ENCODE measurements at places on chromosomes 13 and 19.

DNA sequence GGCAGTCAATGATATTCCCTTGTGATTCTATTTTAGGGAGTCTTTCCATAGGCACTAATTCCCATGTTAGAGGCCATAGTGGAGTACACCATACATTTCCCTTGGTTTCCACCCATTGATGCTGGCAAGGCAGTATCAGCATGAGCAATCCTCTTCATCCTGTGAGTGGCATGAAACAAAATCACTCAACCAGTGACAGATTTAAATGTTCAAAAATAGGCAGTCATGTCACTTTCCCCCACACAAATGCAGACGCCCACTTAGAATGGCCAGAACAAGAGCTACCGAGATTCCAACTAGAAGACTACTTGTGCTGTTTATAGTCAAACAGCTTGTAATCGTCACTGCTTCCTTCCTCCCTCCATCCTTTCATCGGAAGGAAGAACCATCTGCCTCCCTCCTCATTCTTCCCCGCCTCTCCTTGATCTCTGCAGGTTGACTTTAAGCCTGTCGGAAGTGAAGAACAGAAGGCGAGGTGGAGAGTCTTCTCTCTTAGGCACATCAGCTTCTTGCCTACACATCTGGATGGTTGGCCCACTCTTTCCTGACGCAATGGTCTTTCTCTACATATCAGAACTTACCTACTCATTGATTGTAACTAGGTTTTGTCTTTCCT, 22.6 kb downstream of the RASL11A start:
- no peak for DNase-seq

DNA sequence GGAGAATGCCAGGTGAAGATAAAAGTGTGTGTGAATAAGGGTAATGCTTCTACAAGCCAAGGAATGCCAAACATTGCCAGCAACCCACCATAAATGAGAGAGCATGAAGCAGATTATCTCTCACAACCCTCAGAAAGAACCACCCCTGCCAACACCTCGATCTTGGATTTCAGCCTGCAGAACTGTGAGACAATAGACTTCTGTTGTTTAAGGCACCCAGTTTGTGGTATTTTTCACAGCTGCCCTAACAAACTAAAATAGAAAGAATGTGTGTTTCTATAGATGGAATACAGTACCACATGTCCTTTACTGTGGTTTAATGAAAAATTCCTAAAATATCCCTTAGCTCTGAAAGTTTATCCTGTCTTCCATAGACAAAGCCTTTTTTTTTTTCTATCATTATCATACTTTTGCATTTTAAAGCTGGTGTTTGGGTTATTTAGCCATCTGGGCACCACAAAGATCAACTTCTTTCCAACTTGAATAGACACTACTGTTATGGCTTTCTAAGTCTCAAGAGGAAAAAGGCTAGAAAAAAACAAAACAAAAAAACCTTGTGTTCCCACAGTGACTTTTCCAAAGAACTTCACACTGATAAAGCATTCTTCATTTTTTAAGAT, 505.6 kb downstream of the KCTD12 start:
- DNase-seq, result no peak

GRCh38 chr13:104309431-104309830, 1243.2 kb upstream of the SLC10A2 start:
- no peak for DNase-seq

DNA sequence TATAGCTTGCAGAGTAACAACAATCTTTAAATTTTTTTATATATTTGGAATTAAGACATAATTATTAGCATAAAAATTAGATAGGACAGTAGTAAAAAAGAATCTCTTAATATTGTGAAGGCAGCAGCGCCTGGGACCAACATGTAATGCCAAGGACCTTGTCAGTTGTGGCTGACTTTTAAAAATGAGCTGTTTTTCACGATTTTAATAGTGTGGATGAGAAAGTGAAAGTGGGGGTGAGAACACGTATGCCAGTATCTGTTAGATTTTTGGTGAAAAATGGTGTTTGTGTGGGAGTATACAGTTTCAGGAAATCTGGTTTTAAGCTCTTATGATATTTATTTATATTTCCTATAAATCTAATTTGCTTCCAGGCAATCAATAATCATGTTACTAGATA, 125.2 kb downstream of the LMO7 start:
- DNase-seq, result no peak

- DNase-seq, result no peak
These were observed 47.0 kb downstream of the ESD start for GRCh38 chr13:46749951-46750350.

DNA sequence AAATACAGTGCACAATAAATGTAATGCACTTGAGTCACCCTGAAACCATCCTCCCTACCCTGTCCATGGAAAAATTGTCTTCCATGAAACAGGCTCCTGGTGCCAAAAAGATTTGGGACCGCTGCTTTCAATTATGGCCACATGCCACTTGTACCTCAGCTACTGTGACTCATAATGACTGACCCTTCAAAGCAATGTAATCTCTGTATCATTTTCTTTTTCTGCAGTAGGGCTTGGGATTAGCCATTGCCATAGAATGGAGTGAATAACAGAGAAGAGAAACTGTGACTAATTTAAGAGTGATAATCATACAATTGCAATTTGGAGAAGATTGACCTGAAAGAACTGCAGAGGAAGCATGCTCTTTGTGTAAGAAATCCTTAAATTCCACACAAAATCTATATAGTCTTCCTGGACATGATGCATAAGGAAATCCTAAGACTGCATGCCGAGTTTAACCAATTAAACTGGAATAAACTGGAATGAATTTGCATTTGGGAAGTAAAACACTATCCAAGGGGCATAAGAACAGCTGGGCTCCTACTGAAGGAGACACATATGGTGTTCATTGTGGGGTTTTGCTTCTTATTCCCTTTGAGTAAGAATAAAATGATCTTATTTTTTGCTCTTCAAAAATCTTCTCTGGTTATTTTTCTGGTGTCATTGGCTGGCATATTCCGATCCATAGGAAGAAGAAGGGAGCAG, 59.5 kb upstream of the SLC7A1 start:
- DNase-seq, result no peak

- no peak for DNase-seq
These were observed 18.1 kb downstream of the N4BP2L1 start for GRCh38 chr13:32409561-32410421.

GRCh38 chr13:35720690-35721554, 244.4 kb upstream of the MAB21L1 start:
- DNase-seq, result no peak

- DNase-seq, result peak; percentile 41
These were observed 38.4 kb upstream of the TCF3 start for GRCh38 chr19:1690699-1691307.

DNA sequence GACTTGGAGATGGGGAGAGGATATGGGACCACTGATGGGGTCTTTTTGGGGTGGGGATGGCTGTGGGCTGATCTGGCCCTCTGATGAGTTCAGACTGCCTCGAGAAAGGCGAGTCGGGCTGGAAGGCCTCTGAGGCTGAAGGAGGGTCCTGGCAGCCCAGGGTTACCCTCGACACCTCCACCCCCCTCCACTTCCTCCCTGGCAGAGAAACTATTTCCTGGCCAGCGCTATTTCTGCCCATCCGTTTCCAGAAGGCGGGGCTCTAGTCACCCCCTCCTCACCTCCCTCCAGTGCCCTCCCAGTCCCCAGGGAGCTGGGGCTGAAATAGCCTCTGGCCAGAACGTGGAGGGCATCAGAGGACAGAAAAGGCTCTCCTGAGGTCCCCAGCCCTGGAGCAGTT, 9.7 kb downstream of the EXOC3L2 start:
- DNase-seq, result no peak

DNA sequence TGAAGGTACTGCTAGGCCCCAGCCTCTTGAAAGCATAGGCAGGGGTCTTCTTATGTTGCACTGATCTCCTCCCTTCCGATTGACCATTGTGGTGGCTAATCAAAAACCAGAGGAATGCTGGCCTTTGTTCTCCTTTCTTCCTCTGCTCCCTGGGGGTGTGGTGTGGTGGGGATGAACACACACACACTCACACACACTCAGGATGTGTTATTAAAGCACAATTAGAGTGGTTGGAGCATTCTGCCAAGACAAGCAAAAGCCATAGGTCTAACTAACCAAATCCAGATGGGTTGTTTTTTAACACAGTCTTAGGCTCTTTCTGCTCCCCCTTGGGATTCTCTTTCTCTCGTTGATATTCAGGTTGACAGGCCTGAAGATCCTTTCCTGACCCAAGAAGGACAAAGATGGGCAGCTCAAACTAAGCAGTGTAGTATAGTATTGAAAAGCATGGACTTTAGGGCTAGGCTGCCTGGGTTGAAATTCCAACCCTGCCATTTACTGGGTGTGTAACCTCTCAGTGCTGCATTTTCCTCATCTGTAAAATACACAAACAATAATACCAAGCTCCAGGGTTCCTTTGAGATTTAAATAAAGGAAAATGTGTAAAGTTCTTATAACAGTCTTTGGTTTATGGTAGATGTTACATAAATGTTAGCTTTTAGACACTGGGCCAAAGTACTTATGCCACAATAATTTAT, 25.5 kb upstream of the DGKH start:
- DNase-seq, result no peak

- DNase-seq, result peak; percentile 34
These were observed 5.0 kb downstream of the FFAR1 start for GRCh38 chr19:35352448-35353304.

DNA sequence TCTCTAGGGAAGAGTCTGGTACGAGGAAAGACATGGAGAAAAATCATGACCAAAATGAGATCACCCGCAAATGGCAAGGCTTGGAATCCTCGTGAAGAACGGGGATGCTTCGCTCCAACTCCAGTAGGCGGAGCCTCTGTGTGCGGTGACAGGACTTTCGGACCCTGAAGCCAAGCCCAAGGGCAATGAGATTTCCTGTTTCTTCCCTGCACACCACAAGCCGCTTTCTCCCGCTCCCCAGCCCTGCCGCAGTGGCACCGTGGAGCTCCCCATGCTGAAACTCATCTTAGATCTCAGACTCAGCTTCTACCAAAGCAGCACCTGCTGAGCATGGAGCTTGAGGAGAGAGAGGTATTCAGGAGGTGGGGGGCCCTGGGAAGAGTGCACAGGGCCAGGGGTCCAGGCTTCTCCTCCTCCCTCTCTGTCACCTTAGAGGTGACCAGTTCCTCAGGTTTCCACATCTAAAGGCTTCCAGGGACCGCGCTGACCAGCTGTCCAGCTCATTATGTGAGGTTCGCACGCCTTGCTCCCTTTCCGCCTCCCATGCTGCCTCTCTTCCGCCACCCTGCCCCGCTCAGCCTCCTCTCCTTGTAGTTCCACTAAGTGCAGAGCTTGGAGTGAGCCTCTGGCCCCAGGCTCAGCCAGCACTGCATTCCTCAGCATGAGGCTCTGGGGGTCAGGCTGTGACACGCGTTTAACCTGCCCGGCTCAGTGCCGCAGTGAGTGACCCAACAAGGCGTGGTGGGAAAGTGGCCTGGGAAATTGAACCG, 153.8 kb upstream of the SOX1 start:
- no peak for DNase-seq

GRCh38 chr19:53157626-53158025, 1.2 kb downstream of the ZNF347 start:
- DNase-seq, result no peak

DNA sequence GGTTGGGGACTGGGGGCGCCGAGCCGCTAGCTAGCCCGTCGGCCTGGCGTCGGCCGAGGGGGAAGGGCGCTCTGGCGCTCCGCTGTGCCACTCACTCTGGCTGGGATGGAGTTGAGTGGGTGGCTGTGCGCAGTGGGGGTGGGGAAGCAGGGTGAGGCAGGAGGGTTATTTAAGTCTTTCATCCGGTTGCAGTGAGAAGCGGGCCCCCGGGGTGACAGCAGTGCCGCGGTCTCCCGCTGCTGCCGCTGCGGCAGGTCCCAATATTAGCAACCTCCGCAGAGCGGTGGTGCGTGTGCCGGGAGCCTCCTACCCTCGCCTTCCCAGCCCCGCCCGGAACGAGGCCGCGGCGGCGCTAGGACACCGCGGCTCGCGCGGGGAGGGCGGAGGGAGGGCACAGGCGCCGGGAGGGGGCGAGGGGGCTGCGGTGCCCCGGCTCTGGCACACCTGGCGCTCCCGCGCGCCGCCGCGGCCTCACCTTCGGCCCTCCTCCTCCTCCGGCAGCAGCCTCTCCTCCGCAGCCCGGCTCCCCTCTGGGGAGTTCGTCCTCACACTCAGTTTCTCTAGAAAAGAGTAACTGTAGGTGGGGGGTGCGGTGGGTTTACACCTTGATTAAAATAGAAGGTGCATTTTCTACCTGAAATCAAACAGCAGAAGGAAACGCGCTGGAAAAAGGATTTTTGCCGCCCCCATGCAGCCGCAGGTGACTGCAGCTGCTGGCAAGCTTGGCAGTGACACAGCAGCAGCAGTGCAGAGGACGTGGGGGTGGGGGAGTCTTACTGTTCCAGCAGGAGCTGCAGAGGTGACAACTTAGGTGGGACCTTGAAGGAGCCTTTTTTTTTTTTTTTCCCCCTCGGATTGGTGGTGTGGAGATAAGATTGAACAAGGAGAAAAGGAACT, 4.5 kb downstream of the FGF9 start:
- DNase-seq, result no peak

DNA sequence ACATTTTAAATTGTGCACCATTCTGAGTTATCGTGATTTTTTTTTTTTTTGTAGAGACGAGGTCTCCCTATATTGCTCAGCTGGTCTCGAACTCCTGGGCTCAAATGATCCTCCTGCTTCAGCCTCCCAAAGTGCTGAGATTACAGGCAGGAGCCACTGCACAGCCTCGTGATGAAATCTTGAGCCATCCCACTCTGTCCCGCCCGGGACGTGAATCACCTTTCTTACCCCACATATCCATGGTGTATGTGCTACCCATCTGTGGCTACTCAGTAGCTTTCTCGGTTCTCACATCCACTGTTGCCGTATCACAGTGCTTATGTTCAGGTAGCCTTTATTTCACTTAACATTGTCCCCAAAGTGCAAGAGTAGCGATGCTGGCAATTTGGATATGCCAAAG, 26.5 kb downstream of the PAK4 start:
- DNase-seq, result no peak

DNA sequence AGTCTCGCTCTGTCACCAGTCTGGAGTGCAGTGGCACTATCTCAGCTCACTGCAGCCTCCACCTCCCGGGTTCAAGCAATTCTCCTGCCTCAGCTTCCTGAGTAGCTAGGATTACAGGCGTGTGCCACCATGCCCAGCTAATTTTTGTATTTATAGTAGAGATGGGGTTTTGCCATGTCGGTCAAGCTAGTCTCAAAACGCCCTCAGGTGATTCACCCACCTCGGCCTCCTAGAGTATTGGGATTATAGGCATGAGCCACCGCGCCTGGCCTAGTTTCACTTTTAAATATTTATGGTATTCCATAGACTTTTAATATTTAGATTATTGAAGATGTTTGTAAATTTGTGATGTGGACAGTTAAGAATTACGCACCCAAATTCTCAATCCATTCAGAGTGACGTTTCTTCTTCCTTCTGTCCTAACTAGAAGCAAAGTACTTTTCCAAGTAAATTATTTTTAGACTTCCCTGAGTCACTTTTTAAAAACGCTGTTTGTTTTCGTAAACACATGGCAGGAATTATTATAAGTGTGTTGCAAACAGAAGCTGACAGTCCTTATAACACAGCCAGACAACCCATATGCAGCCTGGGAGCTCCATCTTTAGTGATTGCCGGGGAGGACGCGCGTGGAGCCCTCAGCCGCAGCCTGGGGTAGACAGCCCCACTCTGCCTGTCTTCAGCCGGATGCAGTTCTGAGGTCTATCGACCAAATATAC, 131.7 kb downstream of the ATP11A start:
- no peak for DNase-seq

Measured in stimulated activated CD4-positive, alpha-beta T cell treated with anti-CD3 and anti-CD28 coated beads, Interleukin-15, amount 100 ng/mL, for 1 hour (primary cell).